ENCODE measurements at places on chromosomes 6 and 20. TPM values are rescaled to one million over a fixed set of nuclear protein-coding genes. Genes with fewer than 3 reads are reported as not detected.

- no peak for DNase-seq
Measured at GRCh38 chr6:169082093-169082492, 171.6 kb downstream of the THBS2 start.

DNA sequence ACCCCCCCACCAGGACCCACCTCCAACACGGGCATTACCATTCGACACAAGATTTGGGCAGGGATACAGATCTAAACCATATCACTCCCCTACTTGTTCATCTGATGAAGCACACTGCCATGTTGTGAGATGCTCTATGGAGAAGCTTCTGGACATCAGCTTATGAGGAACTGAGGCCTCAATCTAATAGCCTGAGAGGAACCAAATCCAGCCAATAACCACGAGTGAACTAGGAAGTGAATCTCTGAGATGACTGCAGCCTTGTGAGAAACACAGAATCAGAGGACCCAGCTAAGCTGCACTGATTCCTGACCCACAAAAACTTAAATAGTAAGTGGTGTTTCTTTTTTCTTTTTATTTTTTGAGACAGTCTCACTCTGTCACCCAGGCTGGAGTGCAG lies 21.6 kb upstream of the ZBTB2 start:
- no peak for DNase-seq

GRCh38 chr6:110875548-110876169 lies 1.1 kb downstream of the AMD1 start:
- peak; percentile 61 for DNase-seq

GRCh38 chr6:113909224-113909856 lies 52.2 kb downstream of the MARCKS start:
- DNase-seq, result no peak

The CAP2 gene
- total RNA-seq, result not detected

DNA sequence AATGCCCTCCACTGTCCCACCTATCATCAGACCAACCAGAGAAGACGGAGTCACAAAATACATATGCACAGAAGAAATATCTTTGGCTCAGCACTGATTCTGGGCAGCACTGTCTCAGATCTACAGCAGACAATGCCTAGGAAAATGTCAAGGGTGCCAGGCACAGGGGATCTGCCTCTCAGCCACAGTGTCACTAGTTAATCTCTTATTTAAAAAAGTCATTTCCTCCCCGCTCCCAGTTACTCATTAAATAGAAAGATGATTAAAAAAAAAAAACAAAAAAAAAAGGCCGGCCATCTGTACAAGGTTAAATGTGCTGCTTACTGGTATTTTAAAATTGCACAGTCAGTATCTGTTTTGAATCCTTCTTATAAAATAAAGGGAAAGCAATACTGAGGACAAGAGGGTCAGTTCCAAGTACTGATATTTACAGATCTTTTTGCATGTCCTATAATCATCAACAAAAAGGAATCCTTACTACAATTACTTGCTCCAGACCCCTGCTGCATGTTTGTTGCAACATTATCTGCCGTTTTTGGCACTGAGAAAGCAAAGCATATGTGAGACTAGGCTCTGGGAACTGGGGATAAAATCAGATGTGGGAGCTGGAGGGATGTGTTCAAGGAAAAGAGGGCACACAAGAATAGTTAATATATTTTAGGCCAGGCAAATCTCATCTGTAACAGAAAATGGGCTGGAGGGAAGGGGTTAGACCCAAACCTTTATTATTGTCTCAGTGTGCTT lies 299.3 kb downstream of the KIF16B start:
- DNase-seq, result no peak

The ENPP4 gene
- 13.0 TPM for total RNA-seq

DNA sequence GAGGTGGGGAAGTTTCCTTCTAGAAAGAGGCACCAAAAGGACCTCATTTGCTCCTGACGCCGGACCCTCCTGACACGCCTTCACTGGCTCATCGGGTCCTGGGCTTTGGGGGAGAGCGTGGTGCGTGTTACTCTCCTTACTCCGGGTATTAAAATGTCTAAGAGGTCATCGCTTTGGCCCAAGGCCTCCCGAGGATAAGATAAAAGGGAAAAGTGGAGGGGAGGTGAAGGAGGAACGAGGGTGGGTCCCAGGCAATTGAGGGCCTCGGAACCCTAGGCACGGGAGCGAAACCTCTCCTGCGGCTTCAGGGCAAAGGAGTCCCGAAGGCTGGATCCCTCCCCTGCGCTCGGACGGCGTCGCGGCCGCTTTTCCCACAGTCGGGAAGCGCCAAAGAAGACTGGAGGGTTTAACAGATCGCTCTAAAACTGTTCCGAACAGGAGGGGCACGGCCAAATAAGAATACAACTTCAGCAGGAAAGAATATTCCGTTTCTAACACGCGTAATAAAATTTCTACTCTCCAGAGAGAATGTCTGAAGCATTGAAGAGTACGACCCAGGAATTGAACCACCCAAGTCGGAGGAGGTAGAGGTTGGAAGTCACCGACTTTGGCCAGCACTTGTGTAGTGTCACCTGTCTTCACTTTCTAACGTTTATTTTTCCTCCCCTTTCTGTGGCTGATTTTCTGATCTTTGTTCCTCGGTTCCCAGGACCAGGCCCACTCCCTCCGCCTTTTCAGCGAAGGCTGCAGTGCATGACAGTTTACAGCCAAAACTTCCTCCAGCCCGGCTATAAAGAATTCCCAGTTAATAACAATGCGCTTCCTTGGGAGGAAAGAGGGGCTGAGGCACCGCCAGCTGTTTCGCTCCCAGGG lies 2.1 kb upstream of the TBXT start:
- no peak for DNase-seq

DNA sequence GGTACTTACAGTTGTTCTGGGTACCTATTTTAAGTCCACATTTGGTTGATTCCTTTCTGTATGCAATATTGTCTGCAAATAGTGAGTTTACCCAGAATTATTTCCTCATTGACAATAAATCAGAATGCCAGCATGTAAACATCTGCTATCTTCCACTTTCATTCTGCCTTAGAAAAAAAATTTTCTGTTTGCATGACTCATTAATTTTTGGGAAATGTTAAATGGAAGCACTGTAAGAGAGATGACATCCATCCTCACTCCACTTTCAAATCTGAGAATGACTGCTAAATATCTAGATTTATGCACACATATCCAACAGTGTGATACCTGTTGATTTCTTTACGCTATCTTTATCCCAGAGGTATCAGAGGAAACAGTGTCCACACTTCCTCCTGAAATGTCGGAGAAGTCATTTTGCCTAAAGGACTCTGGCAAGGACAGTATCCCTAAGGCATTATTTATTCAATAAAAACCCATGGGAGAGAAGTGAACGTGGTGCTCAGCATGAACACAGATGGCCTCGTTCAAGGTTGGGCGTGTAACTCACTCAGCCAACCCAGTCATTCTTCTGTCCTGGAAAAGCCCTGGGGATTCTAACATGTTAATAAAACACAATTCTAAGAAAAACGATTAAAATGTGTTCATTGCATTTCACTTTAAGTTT lies 780.9 kb downstream of the QKI start:
- DNase-seq, result no peak

- no peak for DNase-seq
Measured at GRCh38 chr20:2208897-2209296, 86.9 kb upstream of the TGM3 start.

The COL19A1 gene
- 54.4 TPM for total RNA-seq

GRCh38 chr6:54102238-54102637 lies 9.0 kb upstream of the MLIP start:
- DNase-seq, result no peak

The BYSL gene
- 39.5 TPM for total RNA-seq

- peak; percentile 90 for DNase-seq
Measured at GRCh38 chr20:46406200-46406985, at the start of gene ELMO2. Gene ELMO2, minus strand, starts transcription at chr20:46406615. Its CDS starts 12,133 bp downstream, at chr20:46394482.

DNA sequence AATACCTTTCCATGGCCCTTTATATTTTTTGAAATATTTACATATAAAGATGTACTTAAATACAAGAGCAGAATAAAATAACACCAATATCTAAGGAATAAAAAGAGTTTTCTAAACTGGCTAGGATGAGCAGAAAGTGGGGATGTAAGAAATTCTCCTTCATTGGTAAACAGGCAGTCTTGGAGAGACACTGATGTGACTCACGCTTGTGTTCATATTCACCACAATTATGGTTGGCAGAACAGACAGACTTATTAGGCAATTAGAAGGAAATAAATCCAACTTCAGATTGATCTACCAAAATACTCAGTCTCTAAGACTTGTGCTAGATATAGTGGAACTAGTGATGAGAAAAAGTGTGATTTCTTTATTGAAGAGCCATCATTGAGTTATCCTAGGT lies 463.7 kb downstream of the CDC5L start:
- DNase-seq, result no peak

The C20orf141 gene
- total RNA-seq, result not detected

DNA sequence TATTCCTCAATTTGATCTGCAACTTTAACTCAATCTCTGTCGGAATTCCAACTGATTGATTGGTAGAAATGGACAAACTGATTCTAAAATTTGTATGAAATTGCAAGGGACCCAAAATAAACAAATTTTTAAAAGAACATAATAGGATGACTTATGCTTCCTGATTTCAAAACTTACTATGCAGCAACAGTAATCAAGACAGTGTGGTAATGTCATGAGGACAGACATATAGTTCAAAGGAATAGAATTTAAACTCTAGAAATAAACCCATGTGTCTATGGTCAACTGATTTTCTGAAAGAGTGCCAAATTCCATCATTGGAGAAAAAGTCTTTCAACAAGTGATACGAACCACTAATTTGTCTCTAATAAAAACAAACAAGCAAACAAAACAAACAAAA lies 1320.1 kb upstream of the GJE1 start:
- DNase-seq, result no peak

DNA sequence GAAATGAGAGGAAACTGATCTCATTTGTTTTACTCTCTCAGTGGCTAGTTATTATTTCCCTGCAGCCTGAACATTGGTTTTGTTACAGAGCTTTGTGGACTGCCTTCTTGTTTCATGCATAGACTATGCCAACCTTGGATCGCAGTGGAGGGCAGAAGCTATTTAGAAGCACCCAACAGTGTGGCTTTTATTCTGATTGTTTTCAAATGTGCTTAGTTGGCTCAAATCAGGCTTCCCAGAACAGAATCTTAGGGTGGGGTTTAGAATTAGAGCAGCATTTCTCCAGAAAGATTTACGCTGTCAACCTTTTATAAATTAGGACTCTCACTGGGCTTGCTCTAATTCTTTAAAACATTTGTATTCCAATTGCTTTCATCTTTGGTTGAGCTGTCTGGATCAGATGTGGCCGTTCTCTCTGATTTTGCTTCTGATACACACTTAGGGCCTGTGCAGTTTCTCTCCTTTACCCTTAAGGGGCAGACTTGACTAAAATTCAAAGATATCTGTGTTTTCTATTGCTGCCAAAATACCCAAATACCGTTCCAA lies 210.3 kb downstream of the BCKDHB start:
- no peak for DNase-seq

DNA sequence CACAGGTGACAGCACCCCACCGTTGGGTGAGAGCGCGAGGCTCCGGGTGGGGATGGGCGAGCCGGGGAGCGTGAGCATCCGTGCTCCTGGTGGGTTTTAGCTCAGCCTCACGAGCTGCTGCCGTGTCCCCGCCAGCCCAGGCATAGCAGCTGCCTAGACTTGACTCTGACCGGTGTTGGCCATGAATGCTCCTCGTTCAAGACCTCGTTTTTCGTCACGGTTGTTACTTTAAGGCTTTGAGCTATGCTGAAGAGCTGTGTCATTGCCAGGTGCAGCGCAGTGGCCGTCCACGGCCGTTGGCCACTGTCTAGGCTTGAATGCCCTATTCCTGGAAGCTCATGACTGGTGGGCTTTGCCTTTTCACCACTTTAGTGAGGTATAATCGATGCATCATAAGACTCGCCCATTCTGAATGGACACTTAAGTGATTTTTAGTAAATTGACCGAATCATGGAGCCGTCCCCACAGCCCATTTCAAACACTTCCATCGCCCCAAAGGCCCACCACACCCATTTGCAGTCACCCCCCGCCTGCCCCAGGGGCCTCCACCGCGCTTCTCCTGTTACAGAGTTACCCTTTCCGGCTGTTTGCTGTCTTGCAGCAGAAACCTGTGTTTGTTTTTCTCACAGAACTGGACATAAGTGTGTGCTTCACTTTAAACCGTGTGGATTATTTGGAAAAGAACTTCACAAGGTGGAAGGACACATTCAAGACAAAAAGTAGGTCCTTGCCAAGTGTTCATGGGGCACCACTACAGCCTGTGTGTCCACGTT lies 21.4 kb upstream of the ADRM1 start:
- no peak for DNase-seq
